ENCODE measurements at places on chromosomes 12 and 14.

- DNase-seq: no peak
Measured at GRCh38 chr14:68675233-68675577, 117.7 kb downstream of the ZFP36L1 start.

DNA sequence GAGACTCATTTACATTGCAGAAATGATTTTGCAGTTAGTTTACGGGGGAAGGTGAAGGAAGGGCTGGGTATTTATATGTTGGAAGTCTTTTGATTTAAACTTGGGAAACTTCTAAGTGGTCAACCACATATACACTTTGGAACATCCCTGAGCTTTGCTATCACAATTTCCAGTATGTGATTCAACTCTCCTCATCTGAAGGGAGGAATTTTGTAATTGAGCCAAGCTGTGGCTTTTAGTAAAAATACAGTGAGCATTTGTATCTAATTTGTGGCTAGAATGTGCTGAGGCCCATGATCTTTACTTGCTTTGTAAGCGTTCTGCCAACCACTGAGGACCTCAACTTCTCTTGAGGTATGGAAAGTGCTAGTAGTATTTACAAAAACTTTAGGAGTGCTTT is 235.0 kb upstream of the PDZRN4 start:
- no peak for DNase-seq

DNA sequence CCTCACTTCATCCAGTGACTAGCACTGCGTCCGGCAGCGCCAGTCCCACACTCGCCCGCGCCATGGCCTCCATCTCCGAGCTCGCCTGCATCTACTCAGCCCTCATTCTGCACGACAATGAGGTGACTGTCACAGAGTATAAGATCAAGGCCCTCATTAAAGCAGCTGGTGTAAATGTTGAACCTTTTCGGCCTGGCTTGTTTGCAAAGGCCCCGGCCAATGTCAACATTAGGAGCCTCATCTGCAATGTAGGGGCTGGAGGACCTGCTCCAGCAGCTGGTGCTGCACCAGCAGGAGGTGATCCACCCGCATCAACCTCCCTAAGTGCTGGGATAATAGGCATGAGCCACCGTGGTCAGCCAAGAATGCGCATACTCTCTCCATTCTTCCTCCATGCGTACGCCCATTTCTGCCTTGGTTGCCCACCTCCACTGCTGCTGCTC is 59.9 kb downstream of the IRF2BPL start:
- DNase-seq: no peak

DNA sequence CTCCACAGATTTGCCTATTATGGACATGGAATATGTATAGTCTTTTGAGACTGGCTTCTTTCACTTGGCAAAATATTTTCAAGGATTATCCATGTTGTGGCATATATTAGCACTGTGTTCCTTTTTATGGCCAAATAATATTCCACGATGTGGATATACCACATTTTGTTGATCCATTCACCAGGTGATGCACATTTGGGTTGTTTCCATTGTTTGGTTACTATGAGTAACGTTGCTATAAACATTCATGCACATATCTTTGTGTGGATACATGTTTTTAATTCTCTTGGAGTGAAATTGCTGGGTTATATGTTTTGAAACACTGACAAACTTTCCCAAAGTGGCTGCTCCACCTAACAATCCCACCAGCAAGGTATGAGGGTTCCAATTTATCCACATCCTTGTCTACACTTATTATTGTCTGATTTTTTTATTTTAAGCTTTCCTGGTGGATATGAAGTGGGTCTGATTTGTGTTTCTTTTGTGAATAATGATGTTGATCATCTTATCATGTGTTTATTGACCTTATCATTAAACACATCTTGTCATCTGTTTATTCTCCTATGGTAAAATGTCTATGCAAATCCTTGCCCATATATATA is 116.2 kb upstream of the FRMD6 start:
- no peak for DNase-seq

DNA sequence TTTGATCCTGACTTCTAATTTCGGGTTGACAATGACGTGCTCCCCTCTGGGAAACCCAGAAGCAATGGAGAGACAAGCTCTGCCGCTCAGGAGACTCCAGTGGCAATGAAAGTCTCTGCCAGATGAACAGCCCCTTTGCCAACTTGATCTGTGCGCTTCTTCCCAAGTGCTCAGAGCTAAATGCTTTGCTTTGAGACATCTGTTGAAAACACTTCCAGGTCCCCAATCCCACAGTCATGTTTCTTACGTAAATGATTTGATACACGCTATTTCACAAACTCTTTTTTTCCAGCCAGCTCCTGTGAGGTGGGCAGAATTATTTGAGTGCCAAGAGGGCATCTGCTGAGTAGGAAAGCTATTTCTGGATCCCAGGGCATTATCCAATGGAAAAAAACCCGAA is 147.6 kb downstream of the RIMBP2 start:
- no peak for DNase-seq

DNA sequence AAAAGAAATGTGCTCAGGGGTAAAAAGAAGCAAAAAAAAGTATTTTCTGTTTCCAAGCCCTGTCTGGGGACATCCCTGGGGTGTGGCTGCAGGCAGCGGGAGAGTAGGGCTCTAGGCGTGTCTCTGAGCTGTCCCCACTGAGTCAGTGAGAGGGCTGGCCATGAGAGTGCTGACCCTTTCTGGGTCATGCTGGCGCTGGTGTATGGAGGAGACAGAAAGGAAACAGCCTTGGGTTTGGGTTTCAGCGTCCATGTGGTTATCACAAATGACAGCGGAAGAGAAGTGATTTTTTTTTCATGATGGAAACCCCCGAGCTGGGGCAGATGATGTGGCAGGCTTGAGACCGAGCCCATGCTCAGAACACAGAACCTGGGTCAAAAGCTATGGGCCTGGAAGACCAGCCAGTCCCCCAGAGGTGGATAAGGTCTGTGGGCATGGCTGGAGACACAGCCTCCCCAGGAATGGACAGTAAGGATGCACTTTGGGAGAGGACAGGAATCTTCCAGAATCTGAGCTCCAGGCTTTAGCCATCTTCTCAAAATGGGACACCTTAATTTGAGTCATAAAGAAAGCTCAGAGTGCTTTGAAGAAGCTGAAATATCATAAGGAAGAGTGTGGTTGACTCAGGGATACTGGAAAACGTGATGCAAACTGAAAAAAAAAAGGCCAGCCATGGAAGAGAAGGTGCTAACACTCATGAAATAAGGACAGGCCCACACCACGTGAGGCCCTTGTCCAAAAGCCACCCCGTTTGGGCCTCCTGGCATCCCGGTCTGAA is 36.2 kb downstream of the SYNE3 start:
- peak; percentile 64 for DNase-seq

- DNase-seq: no peak
Measured at GRCh38 chr12:32027684-32028365, 68.6 kb downstream of the RESF1 start.

DNA sequence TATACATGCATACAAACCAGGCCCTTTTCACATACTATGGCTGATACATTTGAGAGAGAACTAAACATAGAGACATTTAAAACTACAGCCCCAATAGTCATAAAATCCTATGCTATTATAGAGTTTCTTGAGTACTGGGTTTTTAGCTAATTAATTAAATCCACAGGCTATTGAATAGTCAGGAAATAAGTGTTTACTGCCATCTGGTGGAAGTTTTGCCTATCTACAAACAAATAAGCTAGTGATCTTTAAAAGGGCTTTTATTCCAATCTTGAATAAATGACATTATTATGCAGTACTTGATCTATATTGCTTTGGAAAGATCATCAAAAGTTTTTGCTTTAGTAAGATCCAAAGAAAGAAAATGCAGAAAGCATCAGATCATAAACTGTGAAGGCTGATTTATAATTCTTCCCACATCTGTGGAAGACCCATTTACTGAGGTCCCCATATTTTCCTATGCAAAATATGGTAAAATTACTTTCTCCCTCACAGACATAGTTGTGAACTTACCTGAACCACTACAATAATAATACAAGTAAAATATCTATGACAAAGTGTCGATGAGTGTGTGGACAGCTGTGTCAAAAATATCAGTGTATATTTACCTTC is 131.3 kb downstream of the ITPR2 start:
- peak; percentile 15 for DNase-seq
